ENCODE measurements at places on chromosomes 1 and 21. TPM values are rescaled to one million over a fixed set of nuclear protein-coding genes. Genes with fewer than 3 reads are reported as not detected.

DNA sequence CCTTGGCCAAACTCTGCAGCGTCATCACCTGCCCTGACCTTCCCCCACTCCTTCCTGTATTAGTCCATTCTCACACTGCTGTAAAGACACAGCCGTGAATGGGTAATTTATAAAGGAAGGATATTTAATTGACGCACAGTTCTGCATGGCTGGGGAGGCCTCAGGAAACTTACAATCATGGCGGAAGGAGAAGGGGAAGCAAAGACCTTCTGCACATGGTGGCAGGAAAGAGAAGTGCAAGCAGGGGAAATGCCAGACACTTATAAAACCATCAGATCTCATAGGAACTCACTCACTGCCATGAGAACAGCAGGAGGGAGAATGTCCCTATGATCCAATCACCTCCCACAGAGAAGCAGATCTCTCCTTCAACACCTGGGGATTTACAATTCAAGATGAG, 408.5 kb downstream of the PTPRU start:
- no peak for DNase-seq

DNA sequence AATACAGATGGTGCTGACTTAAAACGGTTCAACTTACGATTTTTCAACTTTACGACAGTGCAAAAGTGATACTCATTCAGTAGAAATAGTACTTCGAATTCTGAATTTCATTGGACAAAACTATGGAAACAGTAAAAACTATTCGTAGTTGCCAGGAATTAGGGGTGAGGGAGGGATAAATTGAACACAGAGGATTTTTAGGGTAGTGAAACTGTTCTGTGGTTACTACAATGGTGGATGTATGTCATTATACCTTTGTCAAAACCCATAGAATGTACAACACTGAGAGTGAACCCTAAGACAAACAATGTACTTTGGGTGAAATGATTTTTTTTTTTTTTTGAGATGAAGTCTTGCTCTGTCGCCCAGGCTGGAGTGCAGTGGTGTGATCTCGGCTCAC, 7.5 kb downstream of the DDR2 start:
- no peak for DNase-seq

Gene AGBL4
- total RNA-seq, result not detected

Gene MTARC2
- total RNA-seq, result 199 TPM

Gene STUM
- 2.7 TPM for total RNA-seq
